Suppressor macrophage (primary cell): ENCODE measurements at places on chromosomes 3 and 15.

DNA sequence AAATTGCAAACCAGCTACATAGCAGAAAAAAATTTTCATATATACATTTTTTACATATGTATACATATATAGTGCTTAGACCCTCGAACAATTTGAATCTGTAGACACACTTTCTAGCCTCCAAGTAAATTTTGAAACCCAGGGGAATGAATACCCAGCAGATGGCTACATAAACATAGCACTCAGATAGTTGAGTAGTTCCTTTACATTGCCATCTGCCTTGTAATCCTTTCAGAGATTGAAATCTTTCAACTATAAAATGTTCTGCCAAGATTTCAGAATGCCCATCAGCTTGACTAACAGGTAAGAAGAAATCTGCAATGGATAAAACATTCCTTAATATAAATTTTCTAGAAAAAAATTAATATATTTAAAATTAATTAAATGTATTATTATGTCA is 1333.5 kb upstream of the CADM2 start:
- DNase-seq: no peak

- DNase-seq: peak; percentile 91
Measured at GRCh38 chr15:43285609-43286037, 18.9 kb upstream of the TGM5 start.

- DNase-seq: no peak
Measured at GRCh38 chr15:77067691-77068367, 3.1 kb downstream of the TSPAN3 start.

GRCh38 chr3:127482216-127483004 is 108.1 kb downstream of the TPRA1 start:
- no peak for DNase-seq

DNA sequence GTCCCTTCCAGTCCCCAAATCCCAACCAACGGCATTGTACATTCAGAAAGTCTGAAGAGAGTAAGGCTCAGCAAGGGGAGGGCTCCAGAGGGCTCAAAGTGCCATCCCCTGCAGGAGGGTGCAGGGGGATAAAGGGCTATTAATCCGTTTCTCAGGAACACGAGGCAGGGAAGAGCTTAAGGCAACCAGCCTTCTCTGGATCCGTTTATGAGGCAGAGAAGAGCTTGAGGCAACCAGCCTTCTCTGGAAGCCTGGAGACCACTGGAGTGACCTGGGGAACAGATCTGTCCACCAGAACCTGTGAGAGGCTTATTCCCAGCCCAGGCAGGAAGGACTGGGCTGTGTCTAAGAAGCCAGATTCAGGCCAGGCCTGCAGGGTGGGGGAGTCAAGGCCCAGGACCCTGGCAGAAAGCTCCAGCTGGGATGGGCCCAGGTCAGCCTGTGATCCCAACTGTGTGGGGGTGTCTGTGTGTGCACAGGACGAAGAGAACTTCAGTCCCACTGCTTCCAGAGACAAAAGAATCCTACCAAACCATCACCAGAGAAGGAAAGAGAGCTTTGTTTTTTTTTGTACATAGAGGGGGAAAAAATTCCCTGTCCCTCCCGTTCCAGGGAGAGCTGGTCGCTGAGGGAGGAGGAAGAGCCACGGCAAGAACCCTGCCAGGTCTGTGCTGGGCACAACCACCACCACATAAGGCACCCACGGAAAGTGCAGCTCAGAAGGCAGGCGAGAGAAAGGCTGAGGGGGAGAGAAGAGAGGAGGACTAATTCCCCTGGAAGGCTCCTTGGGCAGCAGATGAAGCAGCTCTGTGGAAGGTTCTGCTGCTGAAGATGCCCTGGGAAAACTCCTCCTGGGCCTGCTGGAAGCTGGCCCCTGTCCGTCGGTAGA is 1.6 kb upstream of the ULK3 start:
- no peak for DNase-seq

- no peak for DNase-seq
Measured at GRCh38 chr3:55724821-55725220, 237.7 kb upstream of the WNT5A start.

DNA sequence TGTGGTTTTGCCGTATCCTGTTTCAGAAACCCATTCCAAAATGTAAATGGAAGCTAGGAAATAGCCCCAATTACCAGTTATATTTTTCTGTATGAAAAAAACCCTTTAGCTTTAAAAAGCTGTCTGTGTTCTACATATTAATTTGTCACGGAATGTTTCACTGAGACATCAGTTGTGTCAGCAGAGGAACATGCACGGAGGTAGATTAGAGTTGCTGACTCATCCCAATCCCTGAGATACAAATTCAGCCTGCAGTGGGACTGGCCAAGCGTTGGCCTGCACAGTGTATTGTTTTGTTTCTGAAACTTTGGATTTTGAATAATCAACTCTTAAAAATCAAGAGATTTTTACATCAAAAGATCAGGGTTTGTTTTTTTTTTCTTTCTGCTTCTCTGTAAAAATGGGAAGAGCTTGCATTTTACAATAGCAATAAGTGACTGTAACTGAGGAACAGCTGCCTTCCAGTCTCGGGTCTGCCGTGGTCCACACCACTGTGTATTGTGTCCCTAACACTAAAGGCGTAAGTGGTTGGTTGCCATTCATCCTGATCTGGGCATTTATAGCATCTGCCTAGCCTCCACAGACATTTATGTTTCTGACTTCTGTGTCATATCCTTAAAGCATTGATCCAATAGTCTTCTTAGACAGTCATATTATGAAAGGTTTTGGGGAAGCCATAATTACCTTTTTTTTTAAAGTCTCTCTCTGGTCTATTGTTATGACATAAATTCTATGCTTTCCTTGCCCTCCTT is 218.1 kb downstream of the ADAMTSL3 start:
- DNase-seq: no peak

DNA sequence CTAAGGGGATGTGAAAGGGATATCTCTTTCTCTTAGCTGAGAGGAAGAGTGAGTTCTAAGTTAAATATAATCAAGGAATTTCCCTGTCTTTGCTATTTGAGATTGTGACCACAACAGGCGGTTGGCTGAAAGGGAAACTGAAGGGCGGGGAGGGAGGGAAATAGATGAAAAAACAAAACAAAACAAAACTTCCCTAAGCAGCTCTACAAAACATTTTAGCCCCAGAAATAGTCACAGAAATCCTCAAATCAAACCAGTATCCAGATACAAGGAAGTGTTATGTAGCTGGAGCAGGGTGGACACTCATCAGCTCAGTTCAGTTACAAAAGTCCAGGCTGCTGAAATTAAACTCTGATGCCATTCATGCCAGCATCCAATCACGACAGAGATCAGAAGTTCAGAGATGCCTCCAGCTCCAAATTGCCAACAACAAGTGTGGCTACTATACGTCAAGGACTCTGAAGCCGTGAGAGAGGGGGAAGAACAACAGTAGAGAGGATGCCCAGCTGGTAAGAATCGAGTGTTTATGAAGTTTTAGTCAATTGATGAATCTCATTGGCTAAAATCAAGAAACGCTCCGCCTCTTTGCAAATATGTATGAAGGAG is 319 bp upstream of the TP63 start:
- DNase-seq: peak; percentile 10

GRCh38 chr15:68184616-68185480 is 20.3 kb downstream of the CALML4 start:
- DNase-seq: peak; percentile 46

DNA sequence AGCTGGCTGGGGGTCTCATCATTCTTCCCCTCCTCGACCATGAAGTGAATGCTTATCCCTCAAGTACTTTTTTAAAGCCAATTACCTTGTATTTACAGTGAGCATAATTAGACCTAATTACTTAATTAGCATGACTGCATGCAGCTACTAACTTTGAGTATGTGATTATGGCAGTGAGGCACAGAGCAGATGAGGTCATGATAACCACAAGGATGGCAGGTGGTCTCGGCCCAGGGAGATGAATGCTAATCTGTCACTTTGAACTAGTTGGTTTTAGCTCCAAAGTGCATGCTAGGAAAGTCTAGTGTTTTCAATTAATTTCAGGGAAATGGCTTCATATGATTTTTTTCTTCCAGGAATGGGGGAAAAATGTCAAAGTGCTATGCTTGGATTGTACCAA is 233.8 kb downstream of the NTRK3 start:
- no peak for DNase-seq

GRCh38 chr15:56128081-56128480 is 115.6 kb downstream of the RFX7 start:
- DNase-seq: no peak

GRCh38 chr3:107284612-107285011 is 92.6 kb upstream of the CCDC54 start:
- no peak for DNase-seq

DNA sequence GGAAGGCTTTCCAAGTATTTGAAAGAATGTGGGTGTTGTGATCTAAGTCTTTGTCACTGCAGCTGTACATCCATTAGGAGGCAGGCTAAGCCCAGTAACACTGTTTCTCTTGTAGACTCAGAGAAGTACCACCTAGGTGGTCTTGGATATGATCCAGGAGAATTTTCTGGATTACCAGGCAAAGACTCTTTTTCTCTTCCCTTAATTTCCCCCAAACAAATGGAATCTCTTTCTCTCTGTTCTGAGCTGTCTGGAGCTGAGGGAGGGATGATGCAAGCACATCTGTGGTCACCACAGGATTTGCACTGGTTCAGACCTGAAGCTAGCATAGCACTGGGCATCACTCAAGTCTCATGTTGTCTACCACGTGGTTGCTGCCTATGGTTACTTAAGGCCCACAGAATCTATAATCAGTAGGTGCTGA is 227.6 kb downstream of the NECTIN3 start:
- no peak for DNase-seq

DNA sequence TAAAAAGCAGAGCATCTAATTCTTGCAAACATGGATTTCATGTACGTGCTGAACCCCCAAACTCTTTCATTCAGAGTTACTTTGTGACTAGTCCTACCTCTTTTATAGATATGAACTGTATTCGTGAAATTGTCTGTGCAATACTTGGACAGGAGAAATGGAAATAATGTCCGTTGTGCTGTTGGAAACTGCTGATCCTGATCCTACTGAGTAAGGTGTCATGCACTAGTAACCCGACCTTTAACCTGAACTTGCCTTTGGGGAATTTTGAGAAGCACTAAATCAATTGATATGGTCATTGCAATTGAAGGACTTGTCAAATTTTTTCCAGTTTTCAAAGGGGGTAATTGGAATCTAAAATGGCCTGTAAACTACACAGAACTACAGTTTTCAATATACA is 856.4 kb downstream of the ROBO1 start:
- no peak for DNase-seq

GRCh38 chr3:89049119-89049518 is 58.3 kb upstream of the EPHA3 start:
- DNase-seq: no peak

- no peak for DNase-seq
Measured at GRCh38 chr3:113743006-113743630, 2.9 kb downstream of the NAA50 start.

DNA sequence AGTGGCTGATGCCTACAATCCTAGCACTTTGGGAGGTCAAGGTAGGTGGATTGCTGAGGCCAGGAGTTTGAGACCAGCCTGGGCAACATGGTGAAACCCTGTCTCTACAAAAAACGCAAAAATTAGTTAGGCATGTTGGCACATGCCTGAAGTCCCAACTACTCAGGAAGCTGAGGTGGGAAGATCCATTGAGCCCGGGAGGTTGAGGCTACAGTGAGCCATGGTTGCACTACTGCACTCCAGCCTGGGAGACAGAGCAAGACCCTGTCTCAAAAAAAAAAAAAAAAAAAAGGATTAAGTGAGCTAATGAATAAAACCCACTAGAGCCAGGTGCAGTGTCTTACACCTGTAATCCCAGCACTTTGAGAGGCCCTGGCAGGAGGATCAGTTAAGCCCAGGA is 6.7 kb upstream of the SEC11A start:
- no peak for DNase-seq

- DNase-seq: no peak
Measured at GRCh38 chr3:40073310-40074007, 236.0 kb upstream of the EIF1B start.

- DNase-seq: no peak
Measured at GRCh38 chr15:84949043-84949442, 32.6 kb upstream of the PDE8A start.

- DNase-seq: no peak
Measured at GRCh38 chr3:72448858-72449257, 399.4 kb downstream of the SHQ1 start.

GRCh38 chr15:97592778-97593177 is 367.7 kb upstream of the ARRDC4 start:
- no peak for DNase-seq

DNA sequence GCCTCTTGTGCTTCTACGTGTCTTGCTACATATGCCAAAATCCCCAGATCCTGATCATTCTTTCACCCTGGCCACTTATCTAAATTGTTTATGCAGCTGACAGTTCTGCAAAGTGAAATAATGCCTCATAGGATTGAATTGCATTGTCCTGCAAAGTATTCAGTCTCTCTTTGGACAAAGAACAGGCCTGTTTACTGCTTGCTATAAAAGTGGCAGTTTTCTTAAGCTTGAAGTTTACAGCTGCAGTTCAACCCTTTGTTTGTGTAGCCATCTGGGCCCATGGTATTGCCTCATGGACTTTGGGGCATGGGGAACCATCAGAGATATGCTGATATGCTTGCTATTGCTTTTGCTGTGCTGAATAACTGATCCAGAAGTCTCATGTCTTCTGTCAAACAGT is 523.2 kb downstream of the OTOL1 start:
- no peak for DNase-seq

DNA sequence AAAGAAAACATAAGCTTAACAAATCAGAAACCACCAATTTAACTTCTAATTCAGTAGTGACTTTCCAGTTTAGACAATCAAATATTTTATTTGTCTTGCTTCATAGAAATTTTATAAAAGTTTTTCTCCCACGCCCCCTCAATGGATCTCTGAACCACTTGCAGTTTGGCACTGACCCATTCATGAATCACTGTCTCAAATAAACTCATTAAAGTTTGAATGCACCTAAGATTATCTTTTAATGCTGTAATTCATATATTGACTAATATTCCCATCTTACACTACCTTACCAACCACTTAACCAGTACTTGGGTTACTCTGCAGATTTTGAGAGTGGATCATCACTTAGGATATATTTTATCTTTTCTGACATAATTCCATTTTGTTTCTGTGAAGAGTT is 880.2 kb downstream of the OTOL1 start:
- DNase-seq: no peak

DNA sequence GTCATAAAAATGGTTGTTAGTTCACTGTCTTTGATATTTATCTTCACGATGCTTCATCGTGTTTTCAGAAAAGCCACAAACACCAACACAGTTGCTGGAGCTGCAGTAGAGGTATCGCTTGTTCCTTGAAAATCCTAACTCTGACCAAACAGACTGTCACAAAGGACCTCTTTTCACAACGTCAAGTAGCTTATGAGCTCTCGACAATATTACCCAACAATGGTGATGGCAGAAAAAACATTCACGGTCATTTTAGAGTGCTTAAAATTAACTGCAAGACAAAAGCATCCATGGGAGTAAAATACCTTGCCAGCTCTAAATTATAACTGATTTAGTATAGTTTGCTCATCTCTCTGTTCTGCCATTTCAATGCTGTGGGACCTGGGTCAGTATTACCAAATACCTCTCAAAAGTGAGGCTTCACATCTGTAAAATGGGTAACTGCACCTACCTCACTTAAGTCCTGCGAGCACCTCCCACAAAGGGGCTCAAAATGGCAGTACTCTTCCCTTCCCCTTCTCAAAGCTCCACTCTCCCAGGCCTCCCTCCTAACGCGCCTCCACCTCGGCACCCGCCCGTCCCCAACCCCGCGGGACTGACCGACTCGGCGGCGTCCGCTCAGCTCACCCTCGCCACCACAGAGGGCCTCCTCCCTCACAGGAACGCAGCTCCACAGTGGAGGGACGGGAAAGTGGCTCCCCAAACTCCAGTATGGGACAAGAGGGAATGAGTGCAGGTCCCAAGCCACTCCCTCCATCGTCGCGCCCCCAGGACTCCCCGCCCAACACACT is 546 bp downstream of the TRIM59 start:
- peak; percentile 53 for DNase-seq

GRCh38 chr3:58025837-58026569 is 17.8 kb downstream of the FLNB start:
- no peak for DNase-seq
